Glutamatergic neuron (in vitro differentiated cells): ENCODE measurements at places on chromosomes 2 and 18. TPM values are rescaled to one million over a fixed set of nuclear protein-coding genes. Genes with fewer than 3 reads are reported as not detected.

The IWS1 gene
- total RNA-seq: 46.1 TPM

The MOGAT1 gene
- not detected for total RNA-seq

The LRRC30 gene
- not detected for total RNA-seq

The PTPRM gene
- total RNA-seq: 23.9 TPM

The GTF2A1L gene
- not detected for total RNA-seq

The MCEE gene
- 11.5 TPM for total RNA-seq

The TRIB2 gene
- total RNA-seq: 131 TPM

GRCh38 chr18:23560186-23560585, 26.1 kb downstream of the NPC1 start:
- no peak for DNase-seq

DNA sequence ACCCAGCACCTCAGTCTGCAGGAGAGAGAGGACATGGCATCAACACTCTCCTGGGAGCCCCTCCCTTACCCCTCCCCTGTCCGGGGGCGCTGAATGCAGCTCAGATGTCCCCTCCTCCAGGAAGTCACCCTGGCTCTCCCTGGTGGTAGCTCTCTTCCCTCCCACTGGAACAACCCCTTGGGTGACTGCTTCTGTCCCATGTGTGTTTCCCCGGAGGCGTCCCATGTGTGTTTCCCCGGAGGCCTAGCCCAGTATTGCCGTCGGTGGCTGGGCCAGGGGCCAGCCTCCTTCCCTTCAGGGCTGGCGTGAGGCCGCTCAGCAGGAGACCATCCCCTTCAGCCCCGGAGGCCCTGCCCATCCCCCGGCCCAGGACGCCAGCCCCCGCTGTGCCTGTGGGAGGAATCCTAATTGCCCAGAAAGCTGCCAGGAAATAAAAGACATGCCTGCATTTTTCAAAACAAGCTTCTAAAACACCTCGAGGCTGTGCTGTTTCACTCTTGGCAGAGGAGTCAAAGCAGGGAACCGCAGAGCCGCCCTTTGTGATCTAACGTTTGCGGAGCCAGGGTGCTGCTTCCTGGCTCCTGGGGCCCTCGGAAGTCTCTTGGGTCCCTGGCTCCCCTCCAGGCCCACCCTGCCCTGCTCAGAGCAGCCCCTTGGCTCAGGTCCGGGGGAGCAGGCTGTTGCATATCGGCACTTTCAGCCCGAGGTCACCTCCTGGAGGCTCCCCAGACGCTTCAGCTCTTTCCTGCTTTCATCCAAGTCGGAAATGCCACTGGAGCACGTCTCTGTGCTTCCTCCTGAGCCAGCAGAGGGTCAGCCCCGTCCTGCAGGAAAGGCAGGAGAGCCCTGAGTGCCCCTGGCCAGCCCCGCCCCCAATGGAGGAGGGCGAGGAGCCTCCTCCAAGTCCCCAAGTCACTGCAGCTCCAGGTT, 11.4 kb downstream of the SNED1 start:
- peak; percentile 40 for DNase-seq

- DNase-seq: peak; percentile 12
These were observed 59.4 kb upstream of the HPCAL1 start for GRCh38 chr2:10242998-10243925.

DNA sequence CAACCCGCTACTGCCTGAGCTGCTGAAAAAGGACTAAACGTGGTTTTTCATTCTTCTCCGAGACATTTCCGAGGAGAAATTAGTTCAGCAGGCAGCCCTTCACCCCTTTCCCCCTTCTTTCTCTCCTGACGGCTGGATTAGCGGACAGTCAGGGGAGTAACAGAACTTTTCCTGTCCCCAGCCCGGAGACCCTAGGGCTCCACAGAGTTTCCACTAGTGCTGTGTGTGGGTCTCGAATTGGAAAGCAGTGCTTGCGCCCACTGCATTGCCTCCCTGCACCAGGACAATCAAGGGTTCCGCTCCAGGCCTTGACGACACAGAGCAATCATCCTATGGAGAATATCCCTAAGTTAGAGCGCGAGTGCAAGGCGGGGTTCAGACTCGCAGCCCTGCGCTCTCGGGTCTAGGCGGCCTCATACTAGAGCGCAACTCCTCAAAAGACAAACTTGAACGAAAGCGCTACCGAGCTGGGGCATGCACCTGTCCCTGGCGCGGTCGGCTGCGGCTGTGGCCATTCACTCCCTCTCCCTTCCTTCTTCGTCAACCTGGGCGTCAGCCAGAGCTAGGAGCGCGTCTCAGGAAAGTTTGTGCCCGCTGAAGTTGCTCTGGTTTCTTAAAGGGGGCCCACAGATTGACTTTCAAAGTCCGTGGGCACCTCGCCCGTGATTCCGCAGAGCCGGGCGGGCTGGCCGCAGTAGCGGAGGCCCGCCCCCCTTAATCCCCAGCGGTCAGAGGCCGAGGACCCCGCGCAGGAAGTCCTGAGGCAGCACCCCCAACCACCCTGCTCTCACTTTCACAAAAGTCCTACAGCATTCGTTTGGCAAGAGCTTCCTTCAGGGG, 801 bp downstream of the OSR1 start:
- DNase-seq: no peak

- no peak for DNase-seq
These were observed 219.2 kb downstream of the IRS1 start for GRCh38 chr2:226580403-226580802.

GRCh38 chr2:3661149-3661660, 3.2 kb downstream of the ALLC start:
- DNase-seq: no peak

- peak; percentile 74 for DNase-seq
These were observed 15.4 kb upstream of the MLPH start for GRCh38 chr2:237471438-237472186.

DNA sequence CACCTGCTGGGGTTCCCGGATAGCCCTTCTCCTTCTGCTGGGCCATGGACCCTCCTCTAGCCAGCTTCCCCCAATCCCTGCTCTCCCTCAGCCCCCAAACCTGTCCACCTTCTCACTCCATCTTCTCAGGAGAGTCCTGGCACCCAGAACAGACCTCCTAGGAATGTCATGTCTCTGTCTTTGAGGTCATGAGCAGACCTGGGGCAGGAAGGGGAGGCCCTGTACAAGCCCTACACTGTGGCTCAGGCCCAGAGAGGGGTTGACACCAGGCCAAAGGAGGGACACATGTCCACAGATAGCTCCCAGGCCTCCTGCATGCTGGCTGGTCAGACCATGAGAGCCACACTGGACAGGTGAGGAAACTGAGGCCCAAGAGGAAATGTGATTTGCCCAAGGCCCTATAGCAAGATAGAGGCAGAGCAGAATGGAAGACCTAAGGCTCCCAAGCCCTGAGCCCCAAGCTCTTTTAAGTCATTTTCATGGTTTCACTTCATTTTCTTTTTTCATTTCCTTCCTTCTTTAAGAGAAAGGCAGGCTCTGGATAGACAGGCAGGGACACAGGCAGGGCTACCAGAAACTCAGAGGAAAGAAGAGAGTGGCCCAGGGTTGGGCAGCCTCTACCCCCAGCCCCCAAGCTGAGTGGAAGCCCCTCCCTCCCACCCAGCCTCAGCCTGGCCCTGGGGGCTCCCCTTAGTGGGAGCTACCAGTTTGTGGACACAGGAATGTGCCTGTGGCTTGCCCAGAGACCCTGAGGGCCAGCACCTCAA, 159.7 kb downstream of the SMAD7 start:
- peak; percentile 6 for DNase-seq

DNA sequence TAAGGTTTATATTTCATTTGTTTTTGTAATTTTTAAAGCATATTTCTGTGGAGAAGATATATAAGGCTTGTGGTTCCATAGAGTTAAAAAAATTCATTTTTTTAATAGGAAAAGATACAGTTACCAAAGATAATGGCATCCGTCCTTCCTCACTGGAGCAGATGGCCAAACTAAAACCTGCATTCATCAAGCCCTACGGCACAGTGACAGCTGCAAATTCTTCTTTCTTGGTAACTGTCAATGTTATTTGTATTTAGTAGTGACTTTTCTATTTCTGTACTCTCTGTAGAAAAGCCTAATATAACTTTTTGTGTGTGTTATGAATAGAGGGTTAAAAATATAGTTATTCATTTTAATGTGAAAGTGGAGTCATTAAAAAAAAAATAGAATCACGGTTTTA, 35.1 kb downstream of the HADHB start:
- DNase-seq: no peak

- no peak for DNase-seq
These were observed 33.1 kb downstream of the SLC8A1 start for GRCh38 chr2:40418614-40419363.

DNA sequence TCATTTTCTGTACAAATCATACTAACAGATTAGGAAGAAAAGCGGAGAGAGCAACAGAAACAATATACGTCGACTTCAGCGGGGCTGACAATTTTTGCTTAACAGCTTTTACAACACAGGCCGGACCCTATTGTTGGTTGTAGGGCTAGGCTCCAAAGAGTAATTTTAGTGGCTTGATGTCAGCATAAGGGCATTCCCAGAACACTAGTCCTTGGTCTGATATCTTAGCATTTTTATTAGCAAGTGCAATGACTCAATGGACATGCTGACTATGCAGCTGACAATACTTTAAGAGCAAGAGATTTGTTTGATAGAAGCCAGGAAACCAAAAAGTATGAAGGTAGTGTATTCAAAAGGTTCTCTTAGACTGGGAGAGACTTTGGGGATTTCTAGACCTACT, 209.9 kb downstream of the LNPK start:
- no peak for DNase-seq

GRCh38 chr2:181393472-181393871, 63.7 kb upstream of the ITGA4 start:
- DNase-seq: no peak
